ENCODE measurements at places on chromosomes 1 and 21. TPM values are rescaled to one million over a fixed set of nuclear protein-coding genes. Genes with fewer than 3 reads are reported as not detected.

TRAF3IP3 gene
- total RNA-seq = not detected

C1orf226 gene
- 7.1 TPM for total RNA-seq

PRCC gene
- total RNA-seq = 40.9 TPM

HOOK1 gene
- total RNA-seq = 38.1 TPM

RGS13 gene
- not detected for total RNA-seq

SEC16B gene
- 1.7 TPM for total RNA-seq

CAPN2 gene
- 87.6 TPM for total RNA-seq

RHD gene
- not detected for total RNA-seq

ACTN2 gene
- 1.1 TPM for total RNA-seq

SLC6A9 gene
- 95.4 TPM for total RNA-seq

RNF186 gene
- total RNA-seq = 0.51 TPM

ZC3H11A gene
- 153 TPM for total RNA-seq

RIMS3 gene
- total RNA-seq = 2.8 TPM

TRABD2B gene
- total RNA-seq = 0.83 TPM

CD2 gene
- 1.7 TPM for total RNA-seq

EFHD2 gene
- total RNA-seq = 50.4 TPM

NECTIN4 gene
- total RNA-seq = 140 TPM

CA14 gene
- 0.64 TPM for total RNA-seq

C1orf210 gene
- total RNA-seq = 4.3 TPM

FCRL6 gene
- total RNA-seq = not detected

Measured in suprapubic skin (tissue), 4 donors.